Fibroblast of pulmonary artery (primary cell): ENCODE measurements at places on chromosomes 3 and 15.

DNA sequence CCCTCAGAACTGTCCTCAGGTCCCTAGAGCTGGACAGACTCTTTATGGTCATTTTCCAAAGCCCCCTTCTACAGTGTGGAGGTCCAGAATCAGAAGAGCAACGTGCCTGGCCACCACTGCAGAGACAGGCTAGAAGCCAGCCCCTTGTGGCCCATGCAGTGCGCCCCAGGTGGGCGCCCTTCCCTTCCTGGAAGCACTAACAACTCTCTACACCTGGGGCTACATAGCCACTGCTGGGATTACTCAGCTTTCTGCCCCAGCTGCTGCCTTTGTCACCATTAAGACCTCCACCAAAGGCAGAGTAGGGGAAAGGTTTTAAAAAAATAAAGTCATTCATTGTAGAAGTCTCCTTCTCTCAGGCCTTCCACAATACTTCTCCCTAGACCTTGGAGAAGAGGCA is 2.3 kb downstream of the RASGRP1 start:
- DNase-seq: no peak

DNA sequence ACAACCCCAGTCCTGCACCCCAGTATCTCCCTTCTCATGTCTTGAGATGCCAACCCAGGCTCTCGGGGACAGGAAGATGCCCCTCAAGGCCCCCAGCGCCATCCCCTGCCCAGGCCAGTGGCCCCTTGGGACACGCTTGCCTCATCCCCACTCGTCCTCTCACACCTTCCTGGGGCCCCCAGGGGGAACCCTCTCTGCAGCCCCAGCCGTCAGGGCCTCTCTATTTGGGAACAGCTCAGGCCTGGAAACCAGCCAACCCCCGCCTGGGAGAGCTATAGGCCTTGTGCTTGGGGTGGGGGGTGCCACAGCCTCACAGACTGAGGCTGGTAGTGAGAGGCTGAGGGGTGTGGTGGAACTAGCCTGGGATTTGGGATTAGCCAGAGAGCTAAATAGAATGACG is 7.8 kb downstream of the LINGO1 start:
- DNase-seq: no peak

DNA sequence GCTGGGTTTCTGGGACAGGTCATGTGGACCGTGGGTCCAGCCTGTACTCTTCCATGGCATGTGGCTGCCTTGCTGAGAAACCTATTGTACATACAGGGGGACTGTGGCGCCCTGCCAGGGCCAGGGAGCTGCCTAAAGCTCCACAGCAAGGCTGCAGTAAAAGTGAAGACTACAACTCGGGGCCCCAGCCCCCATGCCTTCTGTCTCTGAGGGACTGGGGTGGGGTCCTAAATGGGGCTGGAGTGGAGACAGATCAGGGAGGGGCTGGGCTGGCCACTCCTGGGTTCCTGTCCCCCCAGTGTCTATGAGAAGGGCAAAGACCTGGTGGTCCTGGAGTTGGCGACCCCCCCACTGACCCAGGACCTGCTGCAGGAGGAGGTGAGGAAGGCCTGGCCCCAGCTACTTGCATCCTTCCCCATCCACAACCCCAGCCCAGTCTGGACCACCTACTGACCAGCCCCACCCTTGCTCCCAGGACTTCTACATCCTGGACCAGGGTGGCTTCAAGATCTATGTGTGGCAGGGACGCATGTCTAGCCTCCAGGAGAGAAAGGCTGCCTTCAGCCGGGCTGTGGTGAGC is 7.3 kb downstream of the VILL start:
- DNase-seq: no peak

- DNase-seq: peak; percentile 20
Measured at GRCh38 chr3:144273601-144274000, 302.0 kb downstream of the DIPK2A start.

DNA sequence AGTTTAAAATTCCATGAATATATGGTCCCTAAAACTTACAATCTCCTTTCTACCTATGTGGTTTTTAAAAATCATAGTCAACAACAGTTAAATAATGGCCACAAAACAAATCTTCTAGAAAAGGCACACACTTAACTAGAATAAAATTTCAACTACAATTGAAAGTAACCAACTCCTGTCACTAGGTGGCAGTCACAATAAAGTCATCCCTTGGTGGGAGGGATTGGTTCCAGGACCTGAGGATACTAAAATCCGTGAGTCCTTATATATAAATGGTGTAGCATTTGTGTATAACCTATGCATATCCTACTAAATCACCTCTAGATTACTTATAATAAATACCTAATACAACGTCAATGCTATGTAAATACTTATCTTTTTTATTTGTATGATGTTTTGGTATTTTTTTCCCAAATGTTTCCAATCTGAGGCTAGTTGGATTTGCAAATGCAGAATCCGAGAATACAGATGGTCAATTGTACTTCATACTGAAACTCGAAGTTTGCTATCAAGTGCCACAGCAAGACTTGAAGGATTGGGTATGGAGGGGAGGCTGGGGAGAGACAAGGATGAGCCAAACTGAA is 172.6 kb downstream of the FMN1 start:
- DNase-seq: peak; percentile 73

DNA sequence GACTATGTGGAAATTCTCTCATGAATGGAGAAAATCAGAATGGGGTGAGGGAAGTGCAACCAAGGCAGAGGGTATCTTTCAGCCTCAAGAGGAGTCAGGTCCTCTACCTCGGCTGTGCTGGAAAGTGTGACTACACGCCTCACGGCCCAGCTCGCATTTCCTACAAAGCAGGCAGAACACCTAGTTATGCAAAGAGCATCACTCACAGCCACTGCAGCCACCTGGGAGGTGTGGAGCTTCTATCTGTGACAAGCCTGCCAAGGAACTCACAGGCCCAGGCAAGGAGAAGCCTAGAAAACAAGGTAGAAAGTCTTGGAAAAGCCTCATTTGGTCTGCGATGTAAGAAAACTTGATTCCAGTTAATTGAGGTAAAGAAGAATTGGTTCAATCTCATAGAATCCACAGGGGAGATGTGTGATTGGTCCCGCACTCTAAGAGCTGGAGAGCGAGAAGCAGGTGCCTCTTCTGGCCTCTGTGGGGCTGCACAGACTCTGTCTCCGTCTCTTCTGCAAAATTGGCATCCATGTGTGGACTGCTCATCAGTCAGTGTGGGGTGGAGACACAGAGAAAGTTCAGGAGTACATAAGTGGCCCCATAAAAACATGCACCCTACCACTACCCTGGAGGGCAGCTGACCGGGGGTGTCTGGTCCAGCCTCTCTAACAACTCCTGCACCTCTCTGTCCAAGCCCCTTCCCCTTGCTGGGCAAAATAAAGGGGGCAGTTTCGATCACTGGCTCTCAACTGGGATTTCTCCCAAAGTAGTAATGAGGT is 76.8 kb downstream of the TAMM41 start:
- DNase-seq: no peak

GRCh38 chr3:105430455-105430854 is 63.7 kb downstream of the ALCAM start:
- DNase-seq: no peak

DNA sequence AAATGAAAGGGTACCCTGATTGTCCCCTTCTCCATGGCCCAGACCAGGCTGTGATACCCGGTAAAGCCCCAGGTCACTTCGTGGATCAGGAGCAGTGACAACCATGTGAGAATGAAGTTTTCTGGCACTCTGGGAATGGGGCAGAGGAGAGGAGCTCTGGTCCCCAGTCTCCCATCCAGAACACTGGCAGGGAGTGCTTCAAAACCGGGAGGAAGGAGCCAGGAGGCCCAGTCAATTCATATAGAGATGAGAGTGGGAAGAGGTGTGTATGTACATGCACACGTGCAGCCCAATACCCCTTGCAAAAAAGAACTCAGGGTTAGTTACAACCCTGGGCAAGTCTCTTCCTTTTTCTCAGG is 101.4 kb upstream of the TLE3 start:
- no peak for DNase-seq

DNA sequence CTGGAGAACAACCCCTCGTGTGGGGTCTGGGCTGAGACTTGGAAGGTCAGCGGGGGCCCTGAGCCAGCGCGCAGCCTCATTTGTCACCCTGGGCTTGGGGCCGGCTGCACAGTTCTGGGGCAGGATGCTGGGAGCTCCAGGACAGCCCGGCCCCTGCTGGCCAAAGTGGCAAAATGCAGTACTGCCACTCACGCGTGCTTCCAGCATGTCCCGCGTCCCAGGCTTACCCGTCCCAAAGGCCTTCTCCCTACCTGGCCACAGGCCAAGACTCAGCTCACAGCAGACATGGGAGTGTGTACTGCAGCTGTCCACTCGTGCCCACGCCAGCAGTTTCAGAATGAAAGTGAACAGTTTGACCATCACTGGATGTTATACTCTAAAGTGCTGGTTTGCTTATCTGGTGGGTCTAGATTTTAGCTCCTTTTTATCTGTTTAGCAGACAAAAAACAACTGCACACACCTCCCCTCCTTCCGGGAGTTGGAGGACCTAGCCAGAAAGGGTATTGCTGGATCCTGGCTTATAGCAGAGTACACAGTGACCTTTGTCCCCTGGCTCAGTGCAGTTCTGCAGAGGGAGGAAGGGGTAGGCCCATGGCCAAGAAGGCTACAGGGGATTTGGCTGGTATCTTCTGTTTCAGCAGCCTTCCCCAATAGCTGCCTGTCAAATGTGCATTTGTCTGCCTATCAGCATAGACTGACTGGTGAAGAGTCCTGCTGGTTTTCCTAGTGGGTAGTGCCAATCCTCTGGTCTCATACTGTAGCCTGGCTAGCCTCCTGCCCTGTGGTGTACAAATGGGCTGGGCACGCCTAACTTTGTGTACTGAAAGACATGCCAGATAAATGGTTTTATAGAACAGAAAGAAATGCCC is 23.2 kb upstream of the IP6K2 start:
- peak; percentile 89 for DNase-seq

DNA sequence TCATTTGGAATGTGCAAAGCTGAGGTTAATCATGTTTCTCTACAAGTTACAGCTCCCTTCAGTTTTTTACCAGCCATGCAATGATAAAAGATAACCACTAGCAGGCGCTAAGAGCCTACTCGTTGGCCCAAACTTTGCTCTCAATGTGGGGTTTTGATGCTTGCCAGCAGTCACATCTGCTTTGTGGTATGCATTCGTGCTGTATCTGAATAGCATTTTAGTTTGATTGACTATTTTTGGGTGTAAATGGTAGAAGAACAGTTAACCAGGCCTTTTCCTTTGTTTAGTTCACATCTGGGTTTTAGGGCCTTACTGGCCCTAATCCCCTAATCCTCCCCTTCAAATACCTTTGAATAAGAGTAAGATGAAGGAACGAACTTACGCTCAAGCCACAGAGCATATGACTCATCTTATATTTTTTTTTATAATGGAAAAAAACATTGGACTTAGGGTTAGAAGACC is 4.4 kb upstream of the CLDN11 start:
- peak; percentile 90 for DNase-seq

- DNase-seq: peak; percentile 37
Measured at GRCh38 chr3:31934018-31934417, 47.0 kb downstream of the OSBPL10 start.

GRCh38 chr15:64216730-64217428 is 54.1 kb upstream of the PPIB start:
- DNase-seq: peak; percentile 44

GRCh38 chr15:29289173-29289572 is 19.6 kb upstream of the NSMCE3 start:
- DNase-seq: no peak

DNA sequence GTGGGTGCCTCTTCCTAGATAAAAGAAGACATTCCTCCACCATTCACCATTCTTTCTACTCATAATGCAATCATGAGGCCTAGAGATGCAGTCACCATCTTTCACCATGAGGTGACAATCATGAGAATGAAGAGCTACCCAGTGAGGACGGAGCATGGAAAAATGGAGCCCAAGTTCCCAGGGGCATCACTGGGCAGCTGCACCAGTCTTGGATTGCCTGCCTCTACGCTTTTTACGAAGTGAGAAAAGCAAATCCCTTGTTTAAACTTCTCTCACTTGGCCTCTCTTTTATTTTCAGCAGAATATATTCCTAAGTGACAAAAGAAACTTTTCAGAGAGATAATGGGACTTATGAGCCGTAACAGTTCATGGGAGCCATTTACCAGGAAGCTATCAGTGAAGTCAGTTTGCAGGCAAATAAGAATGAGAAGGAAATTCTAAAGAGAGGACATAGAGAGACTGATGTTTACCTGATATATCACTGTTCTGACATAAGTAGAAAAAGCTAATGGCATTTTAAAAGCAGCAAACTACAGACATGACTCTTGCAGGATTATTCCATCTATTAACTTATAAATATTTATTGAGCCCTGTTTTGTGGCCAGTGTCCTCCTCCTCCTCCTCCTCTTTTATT is 90.0 kb upstream of the CPNE4 start:
- DNase-seq: no peak

GRCh38 chr15:26103002-26103404 is 239.9 kb upstream of the ATP10A start:
- DNase-seq: no peak

GRCh38 chr15:52808441-52808840 is 18.3 kb upstream of the ONECUT1 start:
- no peak for DNase-seq

- no peak for DNase-seq
Measured at GRCh38 chr3:46946416-46946815, 30.1 kb downstream of the CCDC12 start.

- no peak for DNase-seq
Measured at GRCh38 chr3:127660621-127661251, 12.0 kb upstream of the ABTB1 start.

DNA sequence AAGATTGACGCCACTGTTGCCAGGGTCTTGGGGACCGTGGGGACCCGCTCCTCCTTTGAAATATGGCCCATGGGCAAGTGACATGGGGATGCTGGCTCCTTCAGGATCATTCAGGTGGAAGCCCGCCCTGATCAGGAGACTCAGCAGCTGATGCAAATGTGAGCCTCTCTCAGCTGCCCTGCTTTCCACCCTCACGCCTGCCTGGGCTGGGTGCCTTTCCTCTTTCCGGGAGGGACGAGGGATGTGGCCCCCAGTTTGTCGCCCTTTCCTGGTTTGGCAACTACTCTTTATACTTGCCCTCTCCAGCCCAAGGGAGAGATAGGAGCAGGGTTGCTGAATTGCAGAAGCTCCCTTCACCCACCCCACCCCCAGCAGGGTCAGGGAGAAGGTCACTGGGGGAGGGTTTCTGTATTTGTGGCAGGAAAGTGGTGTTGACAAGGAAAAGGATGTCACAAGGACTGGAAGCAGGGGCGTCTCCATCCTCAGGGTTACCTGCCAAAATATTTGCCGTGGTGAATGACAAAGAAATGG is 21.8 kb downstream of the DNASE1L3 start:
- DNase-seq: no peak

DNA sequence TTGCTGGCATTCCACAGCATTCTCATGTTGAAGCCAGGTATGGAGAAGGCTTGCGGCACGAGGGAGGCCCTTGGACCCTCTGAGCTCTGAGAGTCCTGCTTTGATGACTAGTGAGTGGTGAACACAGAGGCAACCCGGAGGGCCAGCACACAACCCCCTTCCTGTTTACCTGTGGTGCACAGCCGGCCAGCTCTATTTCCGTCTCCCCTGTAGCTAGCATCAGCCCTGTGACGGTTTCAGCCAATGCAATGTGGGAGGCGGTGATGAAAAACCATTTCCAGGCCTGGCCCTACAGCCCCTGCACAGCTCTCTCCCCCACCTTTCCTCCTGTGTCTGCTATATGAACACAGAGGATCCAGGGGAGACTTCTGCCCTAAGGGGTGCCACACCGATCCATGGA is 76.8 kb upstream of the KLHL25 start:
- DNase-seq: no peak

GRCh38 chr3:172040078-172040980 is 951 bp downstream of the FNDC3B start:
- peak; percentile 92 for DNase-seq
